ENCODE measurements at places on chromosomes 2 and 18. TPM values are rescaled to one million over a fixed set of nuclear protein-coding genes. Genes with fewer than 3 reads are reported as not detected.

DSG4 gene
- not detected for total RNA-seq

HOXD3 gene
- 10.9 TPM for total RNA-seq

HAAO gene
- 5.1 TPM for total RNA-seq

MATN3 gene
- total RNA-seq, result 2.3 TPM

RAB27B gene
- total RNA-seq, result 0.33 TPM

EFHD1 gene
- 42.2 TPM for total RNA-seq

OR6B2 gene
- total RNA-seq, result not detected

TEX261 gene
- 44.3 TPM for total RNA-seq

OBSL1 gene
- 40.7 TPM for total RNA-seq

SKA1 gene
- 0.51 TPM for total RNA-seq

AMMECR1L gene
- 14.2 TPM for total RNA-seq

GALNT5 gene
- 0.19 TPM for total RNA-seq

CRACDL gene
- 6.8 TPM for total RNA-seq

CXCR1 gene
- total RNA-seq, result 2.5 TPM

CYP1B1 gene
- 90.9 TPM for total RNA-seq

SKOR2 gene
- not detected for total RNA-seq

LRP2 gene
- not detected for total RNA-seq

Data from posterior vena cava (tissue), 2 donors.